Nephron progenitor cell (in vitro differentiated cells): ENCODE measurements at places on chromosomes 1 and 21.
A peak's percentile ranks its signal among the peaks of the same experiment; 100 is the strongest.

GRCh38 chr1:178651742-178652141 lies 73.3 kb upstream of the RALGPS2 start:
- DNase-seq, result no peak

GRCh38 chr1:192610112-192610889 lies 25.6 kb upstream of the RGS13 start:
- no peak for DNase-seq

DNA sequence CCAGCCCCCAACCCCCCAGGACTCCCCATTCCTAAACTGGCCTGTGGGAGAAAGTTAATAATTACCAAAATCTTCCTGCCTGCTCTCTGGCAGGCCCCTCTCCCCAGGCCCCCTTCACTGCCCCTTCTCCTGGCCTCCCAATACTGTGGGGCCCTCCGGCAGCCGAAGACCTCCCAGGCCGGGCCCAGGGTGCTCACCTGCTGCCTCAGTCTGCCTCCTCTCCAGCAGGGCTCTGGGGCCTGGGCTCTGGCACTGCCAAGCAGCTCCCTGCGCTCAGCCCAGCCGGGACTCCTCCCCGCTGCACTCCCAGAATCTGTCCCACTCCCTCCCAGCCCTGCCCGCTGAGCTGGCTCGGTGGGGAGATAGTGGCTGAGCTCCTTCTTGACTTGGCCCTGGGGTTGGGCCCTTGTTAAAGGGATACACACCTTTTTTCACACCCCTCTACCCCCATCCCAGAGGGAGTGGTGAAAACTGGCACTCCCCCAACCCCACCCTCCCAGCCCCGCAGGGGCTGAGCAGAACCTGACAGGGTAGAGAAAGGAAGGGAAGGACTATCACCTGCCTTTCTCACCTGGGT lies at the start of gene S100A16:
S100A16 (minus strand) TSS at position 383 of the 577 bp plus-strand sequence. CDS start 4,986 bp downstream, outside the sequence.
- peak; percentile 35 for DNase-seq

DNA sequence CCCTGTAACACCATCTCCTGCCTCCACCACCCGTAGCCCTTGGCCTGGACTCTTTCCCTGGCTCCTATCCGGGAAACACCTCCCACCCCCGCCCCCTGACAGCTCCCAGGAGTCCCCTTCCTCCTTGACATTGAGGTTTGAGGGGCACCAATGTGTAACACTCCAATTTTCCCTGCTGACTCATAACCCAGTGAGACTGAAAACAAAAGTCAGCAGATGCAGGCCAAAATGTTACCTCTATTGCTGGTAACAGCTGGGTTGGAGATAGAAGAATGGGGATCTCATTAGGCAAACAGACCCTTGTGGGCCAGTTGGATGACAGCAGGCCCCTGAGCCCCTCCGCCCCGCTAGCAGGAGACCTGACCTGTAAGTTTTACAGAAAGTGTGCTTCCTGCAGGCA lies 237.2 kb downstream of the KAZN start:
- DNase-seq, result no peak
